Esophagus (tissue), 2 donors: ENCODE measurements at places on chromosomes 5 and 9. TPM values are rescaled to one million over a fixed set of nuclear protein-coding genes. Genes with fewer than 3 reads are reported as not detected.

PCDHGB7 gene
- 1.4 TPM for polyA plus RNA-seq

ZNF879 gene
- polyA plus RNA-seq: 1.4 TPM

CLPTM1L gene
- 20.0 TPM for polyA plus RNA-seq

PCDHGA10 gene
- polyA plus RNA-seq: 1.1 TPM

ARL14EPL gene
- 0.05 TPM for polyA plus RNA-seq

FGD3 gene
- polyA plus RNA-seq: 2.1 TPM

PCDHGA4 gene
- polyA plus RNA-seq: 0.12 TPM

CDH18 gene
- polyA plus RNA-seq: not detected

SLC34A1 gene
- polyA plus RNA-seq: 0.13 TPM

ACSL6 gene
- polyA plus RNA-seq: 0.29 TPM

OBP2B gene
- not detected for polyA plus RNA-seq

DNAH5 gene
- polyA plus RNA-seq: 0.12 TPM

HSD17B3 gene
- polyA plus RNA-seq: 0.58 TPM

MAST4 gene
- 22.2 TPM for polyA plus RNA-seq

TMEM203 gene
- 21.6 TPM for polyA plus RNA-seq

TNFSF15 gene
- 0.79 TPM for polyA plus RNA-seq

ERP44 gene
- polyA plus RNA-seq: 14.3 TPM

TMEM141 gene
- polyA plus RNA-seq: 85.2 TPM

PCDHB10 gene
- polyA plus RNA-seq: 0.44 TPM

NDST1 gene
- polyA plus RNA-seq: 37.3 TPM

RHOBTB3 gene
- polyA plus RNA-seq: 3.8 TPM

PCDHGA8 gene
- polyA plus RNA-seq: 0.29 TPM

PTPN3 gene
- polyA plus RNA-seq: 14.7 TPM

DMRT3 gene
- 0.20 TPM for polyA plus RNA-seq

LHX2 gene
- polyA plus RNA-seq: not detected

PCSK5 gene
- 4.2 TPM for polyA plus RNA-seq

ANKH gene
- polyA plus RNA-seq: 12.7 TPM

SOHLH1 gene
- polyA plus RNA-seq: not detected

HK3 gene
- polyA plus RNA-seq: 0.49 TPM

HMGXB3 gene
- polyA plus RNA-seq: 9.7 TPM

GDNF gene
- polyA plus RNA-seq: 0.11 TPM

FAM78A gene
- polyA plus RNA-seq: 0.62 TPM

IFNK gene
- not detected for polyA plus RNA-seq
